ENCODE measurements at places on chromosomes 2 and 18.

DNA sequence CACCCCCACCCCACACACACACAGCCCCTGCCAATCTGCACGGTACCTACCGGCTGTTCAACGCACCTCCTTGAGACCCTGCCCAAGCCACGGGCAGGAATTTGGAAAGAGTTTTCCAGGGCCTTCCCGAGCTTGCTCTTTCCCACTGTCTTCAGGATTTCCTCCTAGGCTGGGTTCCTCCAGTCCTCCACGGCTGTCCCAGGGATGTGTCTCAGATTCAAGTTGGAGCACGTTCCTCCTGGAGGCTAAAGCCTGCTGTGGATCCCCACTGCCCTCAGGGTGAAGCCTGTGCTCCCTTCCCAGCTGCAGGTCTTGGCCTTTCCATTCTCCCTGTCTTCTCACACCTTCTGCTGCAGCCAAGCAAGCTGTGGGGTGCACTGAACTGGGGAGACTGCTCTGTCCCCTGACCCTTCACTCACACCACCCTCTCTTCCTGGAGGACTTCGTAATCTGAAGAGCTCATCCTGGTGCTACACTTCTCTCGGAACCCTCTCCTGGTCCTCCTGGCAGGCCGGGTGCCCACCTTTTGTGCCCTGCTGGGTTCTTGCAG, 54.9 kb upstream of the HS6ST1 start:
- DNase-seq, result no peak

- no peak for DNase-seq
Observed at GRCh38 chr2:214747992-214748391, 61.5 kb downstream of the BARD1 start.

DNA sequence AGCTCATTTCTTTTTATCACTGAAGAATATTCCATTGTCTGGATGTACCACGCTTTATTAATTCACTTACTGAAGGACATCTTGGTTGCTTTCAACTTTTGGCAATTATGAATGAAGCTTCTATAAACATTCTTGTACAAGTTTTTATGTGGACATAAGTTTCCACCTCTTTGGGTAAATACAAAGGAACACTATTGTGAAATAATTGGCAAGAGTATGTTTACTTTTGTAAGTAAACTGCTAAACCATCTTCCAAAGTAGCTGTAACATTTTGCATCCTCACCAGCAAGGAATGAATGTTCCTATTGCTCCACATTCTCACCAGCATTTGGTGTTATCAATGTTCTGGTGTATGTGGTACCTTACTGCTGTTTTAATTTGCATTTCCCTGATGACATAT, 15.8 kb upstream of the VWC2L start:
- no peak for DNase-seq

GRCh38 chr2:167049659-167050058, 161.4 kb downstream of the XIRP2 start:
- no peak for DNase-seq

DNA sequence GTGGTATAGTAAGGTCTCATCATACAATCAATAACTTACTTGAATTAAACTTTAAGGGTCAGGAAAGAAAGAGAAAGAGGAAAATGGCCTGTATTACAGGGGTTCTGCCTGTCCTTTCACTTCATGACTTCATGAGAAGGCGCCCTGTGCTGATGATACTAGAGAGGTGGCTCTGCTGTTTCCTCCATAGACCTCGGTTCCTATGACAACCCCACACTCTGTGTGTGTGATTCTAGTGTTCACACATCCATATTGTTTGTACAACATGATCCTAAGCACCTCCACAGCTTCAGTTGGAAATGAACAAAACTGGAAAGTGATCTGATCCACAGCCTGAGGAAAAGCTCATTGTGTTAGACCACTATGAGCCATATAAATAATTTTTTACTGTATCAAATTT, 7.0 kb upstream of the REEP1 start:
- no peak for DNase-seq

GRCh38 chr2:99710721-99711120, 220.9 kb upstream of the REV1 start:
- no peak for DNase-seq

DNA sequence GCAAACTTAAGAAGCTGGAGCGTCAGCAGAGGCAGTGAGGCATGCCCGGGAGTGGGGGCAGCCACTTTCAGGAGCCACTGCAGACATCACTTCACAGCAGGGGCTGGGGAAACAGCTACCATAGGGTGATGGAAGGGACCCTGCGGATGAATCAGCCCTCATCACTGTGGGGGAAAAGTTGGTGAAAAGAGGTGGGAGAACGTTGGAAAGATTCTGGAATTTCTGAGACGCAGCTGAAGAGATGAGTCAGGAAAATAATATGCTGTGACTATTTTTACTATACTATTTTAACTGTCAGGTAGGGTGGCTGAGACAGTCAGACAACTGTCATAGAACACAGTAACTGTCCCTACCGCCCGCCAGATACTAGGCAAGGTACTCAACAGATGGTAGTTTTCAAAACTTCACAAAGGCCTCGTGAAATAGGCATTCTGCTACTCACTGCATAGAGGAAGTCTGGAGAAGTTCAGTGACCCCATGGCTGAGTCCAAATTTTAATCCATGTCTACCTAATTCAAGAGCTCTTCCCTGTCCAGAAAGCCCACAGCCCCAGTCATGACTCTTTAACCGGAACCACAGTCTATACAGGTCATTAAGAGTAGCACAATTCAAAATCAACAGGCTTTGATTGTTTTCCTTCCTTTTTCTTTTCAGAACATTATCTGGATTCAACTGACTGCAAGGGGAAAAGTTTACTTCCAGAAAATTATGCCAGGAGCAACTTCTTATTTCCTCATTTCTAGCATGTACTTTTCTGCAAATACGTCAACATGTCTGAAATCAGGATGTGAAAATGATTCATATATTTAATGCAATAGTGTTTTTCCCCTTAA, 39.3 kb upstream of the EPB41L3 start:
- no peak for DNase-seq

DNA sequence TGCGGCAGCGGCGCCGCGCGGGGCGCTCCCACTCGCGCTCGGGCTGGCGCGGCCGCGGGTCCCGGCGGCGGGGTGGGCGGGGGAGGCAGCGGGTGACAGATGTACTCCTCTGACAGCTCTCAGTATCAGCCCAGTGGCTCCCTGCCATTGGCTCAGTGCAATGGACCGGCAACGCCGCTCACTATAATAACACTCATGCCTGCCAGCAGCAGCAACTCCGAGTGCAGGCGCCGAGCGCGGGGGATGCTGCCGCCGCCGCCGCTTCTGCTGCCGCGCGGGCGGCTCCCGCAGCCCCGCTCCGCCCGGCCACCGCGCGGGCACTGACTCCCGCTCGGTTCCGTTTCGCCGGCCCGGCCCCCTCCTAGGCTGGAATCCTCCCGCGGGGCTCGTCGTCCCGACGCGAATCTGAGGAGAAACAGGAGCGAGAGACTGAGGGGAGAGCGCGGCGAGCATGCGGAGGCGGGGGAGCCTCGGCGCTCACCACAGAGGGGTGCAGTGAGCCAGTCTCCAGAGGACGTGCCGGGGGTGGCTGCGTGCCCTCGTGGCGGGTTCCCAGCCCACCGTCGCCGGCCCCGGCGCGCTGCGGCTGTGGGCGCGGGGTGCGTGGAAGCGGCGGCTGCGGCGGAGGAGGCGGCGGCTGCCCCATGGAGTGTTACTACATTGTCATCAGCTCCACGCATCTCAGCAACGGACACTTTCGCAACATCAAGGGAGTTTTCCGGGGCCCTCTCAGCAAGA, at the start of gene ZNF804A:
Gene ZNF804A, plus strand, starts transcription at position 214 of the 738 bp plus-strand sequence. Its CDS starts 431 bp downstream, at position 645.
- no peak for DNase-seq

DNA sequence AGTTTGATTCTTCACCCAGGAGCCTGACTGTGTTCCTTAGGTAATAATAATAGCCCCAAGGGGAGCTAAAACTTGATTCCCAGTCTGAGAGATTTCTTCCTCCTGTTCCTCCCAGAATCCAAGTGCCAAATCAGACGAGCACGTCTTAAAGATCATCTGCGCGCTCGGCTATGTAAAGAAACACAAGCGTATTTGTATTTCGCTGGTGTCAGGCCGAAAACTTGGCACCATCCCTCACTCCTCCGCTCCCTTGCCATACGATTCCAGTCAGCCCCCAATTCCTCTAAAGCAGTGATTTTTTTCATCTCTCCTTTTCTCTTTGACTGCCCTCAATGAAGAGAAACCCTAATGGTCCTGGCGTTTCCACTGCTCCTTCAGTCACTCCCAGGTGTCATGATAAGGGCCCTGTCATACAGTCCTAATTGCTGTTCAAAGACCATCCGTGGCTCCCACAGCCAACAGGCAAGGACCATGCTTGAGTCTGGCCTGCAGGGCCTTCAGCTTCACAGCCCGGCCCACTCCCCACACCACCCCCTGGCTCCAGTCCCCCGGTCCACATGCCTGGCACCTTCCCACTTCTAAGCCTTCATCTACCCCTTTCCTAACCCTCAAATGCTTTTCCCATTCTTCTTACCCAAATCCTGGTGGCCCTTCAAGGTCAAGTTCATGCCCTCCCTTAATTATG, 130.8 kb upstream of the ID2 start:
- DNase-seq, result no peak

DNA sequence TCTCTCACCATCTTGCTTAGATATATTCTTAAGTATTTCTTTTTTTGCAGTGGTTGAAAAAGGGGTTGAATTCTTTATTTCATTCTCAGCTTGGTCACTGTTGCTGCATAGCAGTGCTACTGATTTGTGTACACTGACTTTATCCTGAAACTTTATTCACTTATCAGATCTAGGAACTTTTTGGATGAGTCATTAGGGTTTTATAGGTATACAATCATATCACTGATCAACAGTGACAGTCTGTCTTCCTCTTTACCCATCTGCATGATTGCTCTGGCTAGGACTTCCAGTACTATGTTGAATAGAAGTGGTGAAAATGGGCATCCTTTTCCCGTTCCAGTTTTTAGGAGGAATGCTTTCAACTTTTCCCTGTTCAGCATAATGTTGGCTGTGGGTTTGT, 6.5 kb downstream of the STARD6 start:
- no peak for DNase-seq

GRCh38 chr2:167572883-167573619, 674.3 kb downstream of the STK39 start:
- DNase-seq, result no peak

DNA sequence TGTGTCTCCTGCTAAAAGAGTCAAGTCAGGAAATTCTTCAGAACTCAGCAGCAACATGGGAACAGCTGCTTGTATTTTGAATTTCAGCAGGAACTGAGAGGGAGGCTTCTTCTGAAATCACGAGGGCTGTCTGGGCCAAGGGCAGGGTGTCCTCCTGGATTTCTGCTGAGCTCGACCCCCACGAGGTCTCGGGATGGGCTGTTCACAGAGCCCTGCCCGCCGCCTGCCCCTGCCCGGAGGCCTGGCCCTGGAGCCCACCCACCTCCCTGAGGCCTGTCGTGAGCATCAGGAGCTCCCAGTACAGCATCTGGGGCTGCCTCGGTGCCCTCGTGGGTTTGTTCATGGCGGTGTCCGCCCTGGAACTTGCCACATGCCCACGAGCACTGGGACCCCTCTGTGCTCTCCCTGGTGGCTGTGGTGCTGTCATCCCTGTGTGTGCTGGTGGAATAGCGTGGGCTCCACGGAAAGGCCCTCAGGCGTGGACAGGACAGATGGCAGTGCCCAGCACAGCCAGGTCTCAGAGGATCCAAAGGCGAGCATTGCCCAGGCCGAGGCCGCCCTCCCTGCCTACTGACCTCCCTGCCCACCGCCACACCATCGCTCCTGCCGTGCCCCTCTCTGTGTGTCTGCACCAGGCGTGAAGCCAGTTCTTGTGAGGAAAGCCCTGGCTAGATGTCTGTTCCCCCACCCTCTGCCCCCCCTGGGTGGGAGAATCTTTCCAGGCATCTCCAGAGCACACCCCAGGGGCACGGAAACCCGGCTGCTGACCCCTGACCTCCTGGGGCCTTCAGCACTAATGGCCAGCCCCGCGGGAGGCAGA, 25.9 kb downstream of the RAMP1 start:
- no peak for DNase-seq

Data from CD8-positive, alpha-beta T cell (primary cell).